NCI-H774 (cell line): ENCODE measurements at places on chromosomes 12 and 14.

- DNase-seq: no peak
These were observed 64.5 kb downstream of the ANKRD9 start for GRCh38 chr14:102445066-102445465.

DNA sequence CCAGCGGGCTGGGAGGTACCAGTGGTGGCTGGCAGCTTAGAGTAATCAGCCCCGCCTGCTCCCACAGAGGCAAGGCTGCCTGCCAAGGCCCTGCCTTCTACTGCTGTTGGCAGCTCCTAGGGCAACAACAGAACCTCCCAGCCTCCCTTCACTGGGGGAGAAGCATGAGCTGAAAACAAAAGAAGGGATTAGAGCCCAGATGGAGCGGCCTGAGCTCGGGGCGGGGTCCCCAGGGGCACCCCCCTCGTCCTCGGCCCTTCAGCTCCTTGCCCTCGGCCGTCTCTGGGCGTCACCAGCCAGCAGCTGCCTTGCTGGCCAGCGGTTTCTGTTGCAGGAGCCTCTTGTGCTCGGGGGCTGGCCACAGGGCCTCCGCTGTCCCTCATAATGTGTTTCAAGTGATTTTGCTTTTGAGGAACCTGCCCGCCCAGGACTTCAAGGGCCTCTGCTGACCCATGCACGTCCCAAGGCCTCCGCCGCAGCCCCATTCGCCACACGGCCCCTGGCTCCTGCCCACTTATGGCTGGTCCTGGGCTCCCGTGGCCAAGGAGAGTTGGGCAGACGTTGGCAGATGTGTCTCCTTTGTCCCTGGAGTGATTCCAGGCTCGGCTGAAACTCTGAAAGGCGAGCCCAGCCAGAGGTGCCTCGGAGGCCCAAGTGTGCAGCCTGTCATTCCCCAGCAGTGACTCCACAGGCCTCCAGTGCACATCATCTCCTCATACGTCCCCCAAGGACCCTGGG lies 49.7 kb downstream of the PSMA6 start:
- DNase-seq: peak; percentile 84

GRCh38 chr12:6813363-6813762 lies 8.3 kb upstream of the GPR162 start:
- DNase-seq: no peak

DNA sequence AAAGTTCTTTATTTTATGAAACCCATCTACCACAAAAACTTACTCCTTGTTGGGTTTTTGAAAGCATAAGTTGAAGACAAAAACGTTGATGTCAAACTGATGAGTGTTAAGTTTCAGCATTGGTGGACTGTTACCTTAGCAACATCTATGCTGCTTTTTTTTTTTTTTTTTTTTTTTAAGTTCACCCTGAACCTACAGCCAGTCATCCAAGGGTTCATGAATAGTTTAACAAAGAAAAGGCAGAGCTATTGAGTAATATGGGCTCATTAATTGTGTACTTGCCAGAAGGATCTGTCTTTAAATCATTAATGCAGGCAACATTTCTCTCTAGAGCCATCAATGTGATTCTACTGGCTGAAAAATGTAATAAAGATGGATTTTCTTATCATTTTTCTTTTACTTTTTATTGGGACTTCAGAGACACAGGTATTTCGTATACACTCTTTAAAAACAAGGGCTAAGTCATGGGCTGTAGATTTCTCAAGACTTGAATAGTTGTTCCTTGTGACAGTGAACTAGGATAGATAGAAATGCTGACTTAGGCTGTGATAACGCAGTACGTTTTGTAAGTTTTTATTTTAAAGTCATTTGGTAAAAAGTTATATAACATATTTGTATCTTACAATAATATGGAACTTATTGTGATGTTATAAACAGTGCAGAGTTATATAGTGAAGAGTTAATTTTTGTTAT lies at the start of gene PTPRQ:
Gene PTPRQ, plus strand, starts transcription at position 262 of the 693 bp plus-strand sequence. Its CDS starts 111 bp downstream, at position 373.
- DNase-seq: no peak

GRCh38 chr12:16636435-16637055 lies 30.6 kb upstream of the LMO3 start:
- no peak for DNase-seq

- no peak for DNase-seq
These were observed 106.8 kb upstream of the RPH3A start for GRCh38 chr12:112684742-112685141.

DNA sequence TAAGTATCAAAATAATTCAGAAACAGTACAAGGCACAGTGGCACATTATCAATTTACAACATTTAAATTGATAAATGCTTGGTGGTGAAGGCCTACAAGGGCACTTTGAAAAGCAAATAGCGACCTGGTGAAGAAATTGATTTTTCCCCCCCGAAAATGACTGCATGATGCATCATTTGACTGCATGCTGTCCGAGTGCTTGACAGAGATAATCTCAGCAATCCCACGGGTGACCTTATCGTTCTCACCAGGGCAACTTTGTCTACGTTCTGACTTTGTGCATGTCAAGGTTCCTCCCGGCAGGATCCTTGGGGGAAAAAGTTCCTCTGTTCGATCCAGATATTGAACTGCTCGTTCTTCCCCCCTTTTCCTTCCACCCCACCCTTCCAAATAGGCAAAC lies 384.8 kb downstream of the EGLN3 start:
- no peak for DNase-seq

GRCh38 chr12:132834181-132834711 lies 5.6 kb upstream of the GOLGA3 start:
- DNase-seq: no peak

GRCh38 chr12:96822641-96823040 lies 84.4 kb upstream of the NEDD1 start:
- no peak for DNase-seq

DNA sequence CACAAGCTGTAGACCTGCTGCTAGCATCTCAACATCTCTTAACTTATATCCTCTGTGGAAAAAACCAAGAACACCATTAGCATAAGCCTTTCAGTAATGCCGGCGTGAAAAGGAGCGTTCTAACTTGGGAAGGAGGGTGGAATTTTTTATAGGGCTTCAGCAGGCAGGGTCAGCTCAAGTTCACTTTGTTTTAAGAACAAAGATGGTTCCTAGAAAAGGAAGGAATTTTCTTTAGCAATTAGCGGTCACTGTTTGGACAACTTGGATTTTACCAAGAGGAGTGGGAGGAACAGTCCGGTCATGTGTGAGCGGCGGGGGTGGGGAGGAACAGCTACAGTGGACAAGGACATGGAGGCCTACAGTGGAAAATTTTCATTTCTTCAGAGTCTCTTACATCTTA lies 35.9 kb downstream of the BBS10 start:
- no peak for DNase-seq

DNA sequence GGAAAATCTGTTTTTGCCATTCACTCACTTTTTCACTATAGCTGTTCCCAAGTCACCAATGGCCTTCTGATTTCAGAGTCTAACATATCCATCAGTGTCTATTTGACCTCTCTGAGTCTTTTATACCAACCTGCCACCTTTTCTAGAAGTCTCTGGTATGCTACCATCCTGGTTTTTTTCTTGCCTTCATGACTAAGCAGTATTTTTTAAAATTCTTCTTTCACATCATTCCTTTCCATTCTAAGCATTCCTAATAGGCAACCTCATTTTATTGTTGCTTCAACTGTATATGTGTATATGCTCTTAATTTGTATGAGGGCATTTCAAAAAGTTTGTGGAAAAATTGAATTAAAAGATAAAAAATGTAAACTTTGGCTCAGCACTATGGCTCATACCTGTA lies 5.0 kb downstream of the IRAK4 start:
- DNase-seq: no peak

GRCh38 chr14:31009836-31010574 lies 15.4 kb upstream of the AP4S1 start:
- no peak for DNase-seq

DNA sequence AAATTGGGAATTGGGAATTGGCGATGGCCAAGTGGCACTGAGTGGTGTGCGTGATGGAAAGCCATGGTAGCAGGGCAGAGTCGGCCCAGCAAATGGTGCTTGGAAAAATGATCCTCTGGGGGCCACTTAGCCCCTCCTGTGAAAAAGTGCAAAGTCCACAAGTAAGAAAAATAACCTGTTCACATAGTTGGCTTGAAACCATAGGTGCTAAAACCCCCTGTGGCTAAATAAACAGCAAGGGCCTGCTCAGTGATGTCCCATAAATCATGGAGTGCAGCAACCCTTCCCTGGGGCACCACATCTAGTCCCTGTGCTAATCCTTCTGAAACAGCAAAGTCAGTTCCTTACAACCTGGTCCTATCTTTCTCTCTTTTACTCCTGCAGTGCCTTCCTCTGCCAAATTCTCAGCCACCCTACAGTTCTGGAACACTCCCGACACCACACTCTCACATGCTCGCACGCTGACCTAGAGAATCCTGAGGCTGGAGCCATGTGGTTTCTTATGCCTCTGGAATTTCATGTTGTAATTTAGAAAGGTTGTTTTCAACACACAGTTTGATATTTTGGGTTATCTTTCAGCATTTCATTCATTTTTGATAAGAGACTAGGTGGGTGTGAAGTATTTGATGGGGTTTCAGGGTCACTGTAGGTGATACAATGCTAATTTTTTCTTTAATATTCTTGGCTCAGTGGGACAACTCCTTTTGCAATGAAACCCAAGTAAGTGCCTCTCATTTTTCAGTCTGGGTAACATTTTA lies 123.6 kb downstream of the SMOC1 start:
- no peak for DNase-seq

DNA sequence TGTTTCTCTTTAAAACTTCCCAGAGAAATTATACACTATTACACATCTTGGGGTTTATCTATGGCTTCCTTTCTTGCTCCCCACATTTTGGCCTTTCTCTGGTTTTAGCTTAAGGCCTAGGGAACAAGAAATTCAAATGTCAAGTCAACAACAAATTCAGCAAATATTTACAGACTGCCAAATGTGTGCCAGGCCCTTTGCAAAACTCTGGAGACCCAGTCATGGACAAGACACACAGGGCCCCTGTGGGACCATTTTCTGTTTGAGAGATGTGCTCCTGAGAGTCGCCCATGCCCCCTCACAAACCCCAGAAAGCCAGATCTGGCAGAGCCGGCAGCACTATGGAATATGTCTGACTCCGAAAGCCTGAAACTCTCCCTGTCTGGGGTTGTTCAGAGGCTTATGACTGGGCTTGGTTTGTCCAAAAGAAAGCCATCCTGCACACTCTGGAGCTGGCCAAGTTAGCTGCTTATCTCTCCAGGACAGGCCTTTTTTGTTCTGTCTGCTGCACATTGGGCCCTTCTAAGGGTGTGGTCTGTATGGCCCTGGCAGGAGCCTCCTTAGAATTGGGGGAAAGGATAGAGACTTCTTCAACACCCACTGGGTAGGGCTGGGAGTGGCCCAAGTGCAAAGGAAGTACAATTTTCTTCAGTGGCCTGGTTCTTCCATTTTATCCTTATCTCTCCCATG lies 1.1 kb upstream of the KRT3 start:
- DNase-seq: no peak

GRCh38 chr12:2857021-2857431 lies at the start of gene TEX52:
Gene TEX52, minus strand, starts transcription at chr12:2857039. Its CDS starts 13 bp downstream, at chr12:2857026.
- peak; percentile 51 for DNase-seq

- DNase-seq: no peak
These were observed 42.9 kb upstream of the KRAS start for GRCh38 chr12:25293653-25294052.

DNA sequence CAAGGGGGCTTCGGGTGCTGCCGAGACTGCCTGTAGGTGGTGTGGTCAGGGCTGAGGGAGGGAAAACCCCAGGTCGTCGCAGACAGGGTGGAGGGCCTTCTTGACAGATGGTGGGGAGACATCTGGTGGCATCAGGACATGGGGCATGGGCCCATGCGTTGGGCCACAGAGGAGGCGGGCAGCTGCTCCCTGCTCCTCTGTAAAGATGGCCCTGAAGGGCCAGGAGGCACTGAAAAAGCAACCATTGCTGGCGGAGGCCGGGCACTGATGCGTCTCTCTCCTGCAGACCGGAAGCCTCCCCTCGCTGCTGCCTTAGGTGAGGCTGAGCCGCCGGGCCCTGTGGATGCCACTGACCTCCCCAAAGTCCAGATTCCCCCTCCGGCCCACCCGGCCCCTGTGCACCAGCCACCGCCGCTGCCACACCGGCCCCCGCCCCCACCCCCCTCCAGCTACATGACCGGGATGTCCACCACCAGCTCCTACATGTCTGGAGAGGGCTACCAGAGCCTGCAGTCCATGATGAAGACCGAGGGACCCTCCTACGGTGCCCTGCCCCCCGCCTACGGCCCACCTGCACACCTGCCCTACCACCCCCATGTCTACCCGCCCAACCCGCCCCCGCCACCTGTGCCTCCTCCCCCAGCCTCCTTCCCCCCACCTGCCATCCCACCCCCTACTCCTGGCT lies 28.8 kb downstream of the CCNK start:
- no peak for DNase-seq

GRCh38 chr12:117662220-117662619 lies 300.8 kb upstream of the NOS1 start:
- DNase-seq: no peak

DNA sequence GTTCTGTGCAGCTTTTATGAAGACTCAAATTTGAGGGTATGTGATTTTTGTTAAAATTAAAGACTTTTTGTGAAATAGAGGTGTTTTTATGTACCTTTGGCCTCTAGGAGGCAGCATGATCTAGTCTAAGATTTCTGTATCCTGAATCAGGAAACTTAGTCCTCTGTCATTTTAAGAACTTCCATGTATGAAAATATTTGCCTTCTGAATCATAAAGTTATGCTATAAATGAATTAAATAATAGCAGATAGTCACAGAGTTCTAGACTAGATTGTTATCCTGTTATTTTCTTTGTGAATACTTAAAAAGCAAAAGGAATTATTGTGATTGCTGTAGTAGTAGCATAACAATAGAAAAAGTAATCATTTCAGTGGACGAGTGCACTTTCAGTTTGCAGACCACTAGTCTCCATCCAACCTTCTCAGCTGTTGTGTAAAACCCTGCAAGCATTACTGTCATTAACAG lies 56.3 kb downstream of the FGD4 start:
- peak; percentile 53 for DNase-seq

GRCh38 chr12:7947011-7947410 lies 11.0 kb upstream of the SLC2A3 start:
- no peak for DNase-seq

- no peak for DNase-seq
These were observed 1136.4 kb upstream of the TMEM132C start for GRCh38 chr12:127130506-127131124.

DNA sequence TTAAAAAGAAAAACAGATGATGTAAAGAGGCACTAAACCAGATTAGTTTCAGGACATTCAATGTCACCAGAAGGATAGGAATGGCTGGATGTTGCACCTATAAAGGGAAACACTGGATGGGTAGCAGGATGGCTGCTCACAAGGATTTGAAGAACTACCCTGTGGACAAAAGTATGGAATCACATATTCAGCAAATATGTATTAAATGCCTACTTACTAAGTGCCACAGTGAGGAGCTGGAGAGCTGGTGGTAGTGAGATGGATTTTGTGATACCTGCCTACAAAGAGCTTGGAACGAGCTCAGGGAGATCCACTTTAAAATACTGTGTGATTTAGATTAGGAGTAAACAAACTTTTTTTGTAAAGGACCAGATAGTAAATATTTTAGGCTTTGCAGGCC lies 316.2 kb downstream of the PAWR start:
- DNase-seq: no peak
